ENCODE measurements at places on chromosomes 16 and 17. TPM values are rescaled to one million over a fixed set of nuclear protein-coding genes. Genes with fewer than 3 reads are reported as not detected.
A peak's percentile ranks its signal among the peaks of the same experiment; 100 is the strongest.

The ST6GALNAC1 gene
- total RNA-seq = not detected

The C1QL1 gene
- 0.28 TPM for total RNA-seq

The CPNE7 gene
- total RNA-seq = 5.4 TPM

The MMP2 gene
- total RNA-seq = 164 TPM

The ZNF423 gene
- under 0.01 TPM for total RNA-seq

The EPX gene
- total RNA-seq = not detected

The G6PC1 gene
- total RNA-seq = not detected

The ITGAL gene
- total RNA-seq = not detected

The SPATA32 gene
- under 0.01 TPM for total RNA-seq

The GAS2L2 gene
- total RNA-seq = not detected

DNA sequence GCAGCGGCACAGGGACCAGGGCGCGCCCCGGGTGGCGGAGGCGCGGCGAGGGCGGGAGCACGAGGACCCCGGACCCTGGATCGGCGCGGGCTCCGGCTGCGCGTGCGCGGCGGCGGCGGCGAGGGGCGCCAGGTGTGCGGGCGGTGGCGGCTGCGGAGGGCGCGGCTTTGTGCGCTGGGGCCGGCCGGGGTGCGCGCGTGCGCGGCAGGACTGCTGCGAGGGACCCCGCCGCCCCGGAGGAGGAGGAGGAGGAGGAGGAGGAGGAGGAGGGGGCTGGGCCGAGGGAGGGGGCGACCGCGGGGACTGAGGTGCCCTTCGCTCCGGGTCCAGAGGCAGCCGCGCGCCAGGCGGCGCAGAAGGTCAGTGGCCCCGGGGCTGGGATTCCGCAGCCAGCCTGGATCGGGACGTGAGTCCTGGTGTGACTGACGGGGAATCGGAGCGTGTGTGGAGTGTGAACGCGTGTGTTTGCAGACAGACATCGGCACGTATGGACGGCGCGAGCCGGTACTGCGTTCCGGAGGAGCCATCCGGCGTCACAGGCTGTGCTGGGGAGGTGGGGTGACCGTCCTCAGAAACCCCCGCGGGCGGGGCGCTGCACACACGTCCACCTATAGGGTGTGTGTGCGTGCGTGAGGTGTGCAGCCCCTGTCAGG is 19.5 kb upstream of the RAP1GAP2 start:
- no peak for DNase-seq

DNA sequence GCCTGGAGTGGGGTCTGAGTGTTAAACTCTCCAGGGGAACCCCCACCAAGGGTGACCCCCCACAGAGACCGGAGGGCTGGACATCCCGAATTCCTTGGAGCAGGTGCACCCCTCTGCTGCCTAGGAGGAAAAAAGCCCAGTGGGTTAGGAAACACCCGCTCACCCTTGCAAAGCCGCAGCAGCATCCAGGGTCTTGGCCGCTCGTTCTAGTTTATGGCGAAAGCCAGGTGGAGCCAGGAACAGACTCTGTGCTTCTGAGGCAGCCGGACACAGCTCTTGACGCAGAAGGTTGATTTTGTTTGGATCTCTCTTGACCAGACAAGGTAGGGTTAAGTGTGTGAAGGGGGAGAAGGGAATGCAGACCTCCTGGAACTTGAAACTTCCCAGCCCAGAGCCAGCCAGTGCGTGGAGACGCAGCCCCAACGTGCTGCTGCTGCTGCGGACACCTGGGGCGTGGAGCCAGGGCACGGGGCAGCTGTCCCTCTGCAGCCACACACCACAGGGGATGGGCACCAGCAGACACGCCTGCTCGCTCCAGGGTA is 154.5 kb downstream of the LAT start:
- DNase-seq = no peak

DNA sequence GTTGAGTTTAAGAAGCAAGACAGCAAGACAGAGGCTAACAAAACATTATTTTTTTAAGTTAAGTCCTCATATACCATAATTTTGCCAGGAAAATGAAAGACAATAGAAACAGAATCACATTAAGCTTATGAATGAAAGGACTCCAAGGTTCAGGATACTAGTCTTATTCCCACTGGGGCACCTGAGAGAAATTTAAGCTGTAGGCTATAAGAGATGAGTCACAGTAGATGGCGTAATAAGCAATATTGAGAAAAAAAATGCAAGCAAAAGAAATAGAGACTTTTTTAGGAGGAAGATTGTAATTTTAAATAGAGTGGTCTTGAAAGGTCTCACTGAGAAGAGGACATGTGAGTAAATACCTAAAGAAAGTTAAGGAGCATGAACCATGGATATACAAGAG is 57.1 kb upstream of the KIF2B start:
- DNase-seq = no peak

DNA sequence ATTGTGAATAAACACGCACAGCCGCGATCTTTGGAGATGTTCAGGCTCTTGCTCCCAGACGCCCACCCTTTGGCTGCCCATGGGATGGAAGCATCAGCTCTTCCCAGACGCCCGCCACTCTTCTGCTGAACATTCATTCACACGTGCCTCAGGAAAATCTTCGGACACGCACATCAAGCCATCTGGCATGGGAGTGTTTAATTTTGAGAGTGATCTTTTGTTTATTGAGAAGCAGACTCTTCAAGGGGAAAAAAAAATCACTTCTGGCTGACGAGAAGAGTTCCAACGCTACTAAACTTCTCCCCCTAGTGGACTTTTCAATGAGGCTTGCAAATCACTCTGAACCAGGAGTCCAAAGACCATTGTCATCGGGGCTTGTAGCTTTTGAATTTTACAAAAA is 62.0 kb upstream of the NUDT7 start:
- peak; percentile 52 for DNase-seq

GRCh38 chr17:32533296-32533695 is 46.5 kb downstream of the CDK5R1 start:
- no peak for DNase-seq

GRCh38 chr17:38357486-38358123 is 6.0 kb downstream of the SOCS7 start:
- no peak for DNase-seq

DNA sequence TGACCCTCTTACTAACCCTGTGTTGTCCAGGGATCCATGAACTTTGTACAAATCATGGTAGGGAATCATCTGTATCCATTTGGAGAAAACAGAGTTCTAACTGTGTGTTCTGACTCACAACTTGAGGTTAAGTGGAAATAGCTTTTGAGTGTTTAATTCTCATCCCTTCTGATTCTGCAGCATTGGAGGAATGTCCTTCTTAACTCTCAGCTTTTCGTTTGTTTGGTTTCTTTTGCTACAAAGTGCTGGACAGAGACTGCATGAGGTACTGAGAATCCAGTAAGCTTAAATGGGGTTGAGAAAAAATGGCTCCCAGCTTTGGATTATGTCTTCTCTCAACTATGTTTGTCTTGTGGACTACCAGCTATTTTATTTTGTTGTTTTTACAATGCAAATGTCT is 352.1 kb upstream of the KIF2B start:
- DNase-seq = no peak

GRCh38 chr16:58085584-58086251 is 43.5 kb downstream of the CFAP20 start:
- no peak for DNase-seq

DNA sequence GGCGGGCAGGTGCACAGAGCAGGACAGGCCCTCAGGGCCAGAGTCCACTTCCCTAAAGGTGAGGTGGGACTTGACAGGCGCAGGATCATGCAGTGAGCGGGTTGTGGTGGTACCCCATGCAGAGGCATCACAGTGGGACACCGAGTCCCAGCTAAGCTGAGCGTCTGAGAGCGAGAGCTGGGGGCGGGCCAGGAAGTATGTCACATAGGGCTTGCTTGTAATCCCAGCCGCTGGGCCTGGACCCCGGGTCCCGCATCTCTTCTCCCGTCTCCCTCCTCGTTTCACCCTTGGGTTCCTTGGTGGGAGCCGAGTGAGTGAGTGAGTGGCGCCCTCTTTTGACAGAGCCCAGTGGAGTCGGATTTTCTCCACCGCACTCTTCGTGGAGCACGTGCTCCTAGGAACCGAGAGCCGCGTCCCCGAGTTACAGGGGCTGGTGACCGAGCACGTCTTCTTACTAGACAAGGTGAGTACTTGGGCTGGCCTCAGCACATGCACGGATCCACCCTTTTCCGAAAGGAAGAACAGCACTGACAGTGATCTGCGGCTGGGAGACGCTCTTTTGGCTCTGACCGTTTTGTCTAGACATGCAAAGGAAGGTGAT is 50.8 kb upstream of the ENDOV start:
- DNase-seq = no peak

GRCh38 chr16:62638324-62638911 is 602.2 kb upstream of the CDH8 start:
- no peak for DNase-seq

GRCh38 chr17:55726440-55726839 is 3.8 kb upstream of the TMEM100 start:
- peak; percentile 91 for DNase-seq

DNA sequence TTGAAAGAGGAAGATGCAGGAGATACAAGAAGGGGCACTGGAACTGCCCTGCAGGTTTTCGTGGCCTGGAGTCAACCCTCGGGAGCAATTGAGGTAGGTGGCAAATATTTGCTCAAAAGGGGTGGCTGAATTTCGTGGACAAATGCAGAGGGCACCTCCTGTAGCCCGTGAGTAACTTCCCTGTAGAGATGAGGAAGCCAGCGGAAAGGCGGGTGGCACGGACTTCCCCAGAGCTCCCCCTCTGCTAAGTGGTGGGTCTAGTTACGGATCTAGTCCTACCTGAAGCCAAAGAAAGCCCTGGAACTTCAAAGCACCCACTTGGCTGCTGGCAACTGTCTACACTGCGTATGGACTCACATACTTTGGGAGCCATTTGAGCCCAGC is 1.0 kb upstream of the ATP2C2 start:
- no peak for DNase-seq

- peak; percentile 46 for DNase-seq
Measured at GRCh38 chr17:42683407-42684034, 1.2 kb downstream of the CNTNAP1 start.

- no peak for DNase-seq
Measured at GRCh38 chr17:50035421-50035879, 20.5 kb upstream of the ITGA3 start.

DNA sequence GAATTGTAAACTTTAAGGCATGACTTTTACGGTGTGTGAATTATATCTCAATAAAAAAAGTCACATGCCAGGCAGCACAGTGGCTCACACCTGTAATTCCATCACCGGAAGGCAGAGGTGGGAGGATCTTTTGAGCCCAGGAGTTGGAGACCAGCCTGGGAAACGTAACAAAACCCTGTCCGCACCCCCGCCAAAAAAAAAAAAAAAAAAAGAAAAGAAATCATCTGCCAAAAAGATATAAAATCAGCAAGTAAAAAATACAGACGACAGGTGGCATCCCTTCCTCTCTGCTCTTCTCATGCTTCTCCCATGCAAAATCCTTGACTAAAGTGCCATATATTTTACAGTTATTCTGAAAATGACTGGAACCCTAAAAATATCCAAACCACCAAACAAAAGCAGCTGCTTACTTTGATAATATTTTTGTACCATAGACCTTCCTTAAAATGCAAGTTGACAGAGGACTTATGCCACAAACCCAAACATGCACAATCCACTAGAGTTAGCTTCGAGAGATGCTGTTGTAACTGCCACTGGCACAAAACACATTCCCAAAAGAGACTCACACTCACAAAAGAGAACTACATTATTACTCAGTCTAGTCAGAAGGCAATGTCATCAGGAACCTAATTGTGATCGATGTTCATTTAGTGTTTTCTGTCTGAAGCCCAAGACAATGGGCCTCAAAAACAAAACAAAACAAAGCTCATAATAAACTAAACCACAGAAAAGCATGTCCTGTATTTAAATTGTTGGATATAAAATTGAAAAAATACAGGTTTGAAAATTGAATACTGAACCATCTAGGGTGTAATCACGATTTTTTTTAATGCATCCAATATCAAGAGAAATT is 2.4 kb downstream of the CRLF3 start:
- no peak for DNase-seq

DNA sequence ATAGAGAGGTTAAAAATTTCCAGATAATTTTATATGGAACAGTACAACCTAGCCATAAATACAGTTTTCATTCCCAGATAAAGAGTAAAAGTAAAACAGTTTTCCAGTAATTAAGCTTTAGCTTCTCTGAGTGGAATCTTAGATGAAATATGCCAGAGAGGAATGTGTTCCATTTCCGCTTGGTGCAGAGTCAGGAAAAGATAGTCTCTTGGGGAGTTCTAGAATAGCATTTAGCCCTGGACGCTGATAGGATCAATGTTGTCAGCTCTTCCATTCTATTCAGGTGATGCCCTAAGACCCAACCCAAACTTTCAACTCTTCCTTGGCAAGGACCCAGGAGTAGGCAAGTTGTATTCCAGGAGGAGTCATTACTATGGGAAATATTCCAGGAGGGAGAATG is 30.9 kb upstream of the ABCA3 start:
- no peak for DNase-seq

- peak; percentile 16 for DNase-seq
Measured at GRCh38 chr16:81885976-81886586, 107.0 kb downstream of the PLCG2 start.

DNA sequence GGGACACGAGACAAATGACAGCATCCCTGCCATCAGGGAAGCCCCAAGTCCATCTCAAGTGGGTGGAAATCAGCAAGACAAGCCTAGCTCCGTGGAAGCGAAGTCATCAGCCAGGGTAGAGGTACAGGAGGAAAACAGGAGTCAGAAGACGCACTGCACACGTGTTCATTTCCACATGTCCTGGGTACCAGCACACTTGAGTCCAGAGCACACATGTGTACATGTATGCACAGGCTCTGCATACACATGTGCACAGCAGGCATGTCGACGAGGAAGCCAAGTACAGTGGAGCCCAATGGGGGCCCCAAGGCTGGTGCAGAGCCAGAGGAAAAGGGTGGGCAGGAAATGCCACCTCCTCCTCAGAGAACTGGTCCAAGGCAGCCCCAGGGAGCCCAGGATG is 75.9 kb downstream of the ZNF423 start:
- DNase-seq = no peak
